NCI-H1436 treated with DMSO at 0.1 percent for 48 hours (cell line): ENCODE measurements at places on chromosomes 16 and 17.

- no peak for DNase-seq
Observed at GRCh38 chr17:45276031-45276430, 14.1 kb upstream of the SPATA32 start.

- DNase-seq: no peak
Observed at GRCh38 chr17:69018687-69019086, 42.0 kb downstream of the ABCA9 start.

DNA sequence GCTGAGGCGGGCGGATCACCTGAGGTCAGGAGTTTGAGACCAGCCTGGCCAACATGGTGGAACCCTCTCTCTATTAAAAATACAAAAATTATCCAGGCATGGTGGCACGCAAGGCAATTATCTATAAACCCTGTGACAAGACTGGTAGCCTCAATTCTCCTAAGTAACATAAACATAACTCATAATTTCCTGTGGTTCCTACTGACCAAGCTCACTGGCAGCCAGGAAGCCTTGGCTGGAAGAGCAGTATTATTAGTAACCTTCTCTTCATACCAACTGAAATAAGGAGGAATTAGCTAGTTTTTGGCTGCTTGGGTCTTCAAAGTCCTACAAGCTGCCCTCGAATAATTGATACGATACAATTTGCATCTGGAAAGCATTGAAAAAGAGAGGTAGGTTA, 31.6 kb upstream of the LRRC37A3 start:
- no peak for DNase-seq

- DNase-seq: no peak
Observed at GRCh38 chr16:5903153-5903552, 805.6 kb upstream of the EEF2KMT start.

DNA sequence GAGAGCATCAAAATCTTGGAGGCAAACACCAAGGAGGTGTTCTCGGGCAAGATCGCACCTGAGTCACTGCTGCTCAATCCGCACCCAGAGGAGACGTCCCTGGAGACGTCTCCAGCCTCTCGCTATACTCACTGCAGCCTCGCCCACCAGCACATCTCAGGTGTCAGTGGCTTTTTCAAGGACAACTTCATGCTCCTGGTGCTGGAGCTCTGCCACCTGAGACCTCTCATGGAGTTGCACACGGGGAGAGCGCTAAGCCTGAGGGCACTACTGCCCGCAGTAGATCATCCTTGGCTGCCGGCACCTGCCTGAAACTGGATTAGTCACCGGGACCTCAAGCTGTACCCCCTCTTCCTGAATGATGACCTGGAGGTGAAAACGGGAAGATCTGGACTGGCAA, 2.6 kb upstream of the MBTPS1 start:
- no peak for DNase-seq

DNA sequence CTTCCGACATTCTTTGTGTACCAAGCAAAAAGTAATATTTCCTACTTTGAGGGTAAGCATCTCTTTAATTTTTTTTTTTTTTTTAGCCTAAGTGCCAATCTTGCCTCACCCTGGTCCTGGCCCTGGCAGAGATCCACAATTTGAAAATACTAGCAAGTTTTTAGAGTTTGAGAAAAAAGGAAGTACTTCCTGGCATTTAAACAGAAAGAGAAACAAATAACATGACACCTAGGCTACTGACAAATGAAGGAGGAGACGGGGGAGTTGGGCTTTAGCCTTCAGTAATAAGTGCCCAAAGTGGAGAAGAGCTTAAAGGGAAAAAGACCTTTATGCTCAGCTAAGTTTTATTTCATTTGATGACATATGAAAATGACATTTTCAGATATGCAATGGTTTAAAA, 92.8 kb downstream of the HS3ST3A1 start:
- no peak for DNase-seq

GRCh38 chr16:12771341-12771798, 32.3 kb downstream of the CPPED1 start:
- DNase-seq: no peak

DNA sequence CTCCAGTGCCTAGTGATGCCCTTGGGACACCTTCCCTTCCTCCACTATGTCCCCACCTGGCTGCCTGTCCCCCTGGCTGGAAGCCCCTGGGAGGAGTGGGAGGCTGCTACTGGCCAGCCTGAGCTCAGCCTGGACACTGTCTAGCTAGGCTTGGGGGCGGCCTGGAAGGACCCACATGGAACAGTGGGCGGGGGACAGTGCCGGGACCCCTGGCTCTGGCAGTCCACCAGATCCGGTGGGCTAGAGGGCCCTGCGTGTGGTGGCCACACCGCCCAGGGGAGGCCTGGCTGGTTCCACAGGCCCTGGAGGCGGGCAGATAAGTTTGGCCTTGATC, 388.0 kb upstream of the TNRC6C start:
- DNase-seq: no peak

DNA sequence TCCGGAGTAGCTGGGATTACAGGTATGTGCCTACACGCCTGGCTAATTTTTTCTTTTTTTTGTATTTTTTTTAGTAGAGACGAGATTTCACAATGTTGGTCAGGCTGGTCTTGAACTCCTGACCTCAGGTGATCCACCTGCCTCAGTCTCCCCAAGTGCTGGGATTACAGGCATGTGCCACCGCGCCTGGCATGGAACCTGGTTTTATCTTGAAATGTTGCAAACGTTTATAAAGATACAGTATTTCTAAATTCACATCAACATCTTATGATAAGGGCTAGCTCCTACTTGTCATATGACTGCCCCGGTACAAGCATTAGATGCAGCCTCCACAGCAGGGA, 1.5 kb upstream of the IST1 start:
- DNase-seq: no peak

DNA sequence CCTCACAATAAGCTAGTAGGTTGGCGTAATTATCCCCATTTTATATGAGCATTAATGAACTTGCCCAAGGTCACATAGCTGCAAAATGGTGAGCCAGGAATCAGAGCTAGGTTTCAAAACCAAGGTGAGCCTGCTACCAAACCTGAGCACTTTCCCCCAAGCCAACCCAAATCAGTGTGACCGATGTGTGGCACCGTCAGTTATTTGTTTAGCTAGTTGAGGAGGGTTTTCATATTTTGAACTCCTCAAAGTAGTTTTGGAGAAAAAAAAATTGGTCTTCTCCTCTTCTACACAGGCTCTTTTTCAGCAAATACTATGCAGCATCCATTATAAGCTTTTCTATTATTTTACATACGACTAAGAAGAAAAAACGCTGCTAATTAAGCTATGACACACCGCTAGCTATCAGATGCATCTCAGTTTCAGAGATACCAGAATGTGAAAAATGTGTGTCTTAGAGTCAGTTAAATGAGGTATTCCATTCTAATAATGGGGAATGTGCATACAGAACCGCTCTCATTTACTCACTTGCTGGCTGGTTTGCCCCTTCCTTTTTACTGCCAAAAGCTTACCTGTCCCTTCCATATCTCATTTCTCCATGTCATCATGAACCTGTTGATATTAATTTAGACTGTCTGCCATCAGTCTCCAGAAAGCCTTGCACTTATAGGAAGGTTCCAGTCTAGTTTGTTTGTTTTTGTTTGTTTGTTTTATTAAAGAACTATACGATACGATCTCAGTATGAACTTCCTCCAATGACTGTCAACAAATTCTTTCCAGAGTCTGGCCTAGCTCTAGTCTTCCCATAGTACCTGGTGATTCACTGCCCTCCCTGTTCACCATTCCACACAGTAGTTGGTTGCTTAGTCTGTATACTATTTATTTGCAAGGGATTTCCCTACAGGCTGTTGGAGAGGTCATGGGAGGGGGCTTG, 2.2 kb upstream of the TBX4 start:
- DNase-seq: no peak

- DNase-seq: no peak
Observed at GRCh38 chr16:68644715-68645493, at the start of gene CDH3. Gene CDH3 (plus strand): TSS chr16:68645310. CDS start chr16:68645380, 70 bp downstream.

- no peak for DNase-seq
Observed at GRCh38 chr17:48633266-48633677, 7.1 kb upstream of the HOXB9 start.

- DNase-seq: no peak
Observed at GRCh38 chr16:14105760-14106375, 34.7 kb downstream of the MRTFB start.

- no peak for DNase-seq
Observed at GRCh38 chr16:668519-669171, 713 bp downstream of the RHOT2 start.

DNA sequence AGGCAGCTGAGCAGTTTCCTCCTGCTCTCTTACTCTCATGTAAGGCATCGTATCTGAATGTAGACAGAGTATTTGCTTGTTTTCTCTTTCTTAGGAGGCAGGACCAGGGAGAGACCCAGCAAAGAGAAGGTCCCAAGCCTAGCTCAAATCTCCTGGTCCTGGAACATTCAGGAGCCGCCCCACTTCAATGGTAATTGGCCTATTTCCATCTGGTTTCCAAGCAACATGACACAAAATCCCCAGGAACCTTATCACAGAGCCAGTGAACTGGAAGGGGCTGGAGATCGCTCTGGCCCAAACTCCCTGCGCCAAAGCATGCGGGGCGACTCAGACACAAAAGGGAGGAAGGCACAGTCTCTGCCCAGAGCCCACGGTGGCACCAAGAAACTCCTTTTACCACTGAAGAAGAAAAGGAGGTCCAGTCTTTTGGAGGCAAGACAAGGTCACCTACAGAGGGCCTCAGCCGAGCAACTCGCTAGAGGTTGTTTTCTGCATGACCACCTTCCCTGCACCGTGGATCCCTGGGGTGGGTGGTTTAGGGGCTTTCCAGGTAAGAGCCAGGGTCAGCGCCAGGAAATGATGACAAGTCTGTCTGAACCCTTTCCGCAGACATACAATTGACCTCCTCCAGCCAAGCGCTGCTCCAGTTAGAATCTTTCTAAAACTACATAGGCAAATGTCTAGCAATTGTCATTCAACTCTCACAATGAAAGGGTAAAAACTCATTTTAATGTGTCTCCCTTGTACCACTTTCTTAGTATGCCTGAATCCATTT, 394.7 kb downstream of the SOX9 start:
- DNase-seq: peak; percentile 46

GRCh38 chr16:3157229-3158025, 22.6 kb downstream of the ZNF213 start:
- peak; percentile 51 for DNase-seq

GRCh38 chr16:87995644-87996043, 44.4 kb downstream of the BANP start:
- no peak for DNase-seq

GRCh38 chr16:68234188-68235107, 1.5 kb downstream of the ESRP2 start:
- DNase-seq: no peak

- no peak for DNase-seq
Observed at GRCh38 chr17:73023759-73024158, 68.7 kb downstream of the SLC39A11 start.

GRCh38 chr16:73147958-73148357, 100.0 kb upstream of the ZFHX3 start:
- DNase-seq: no peak

- DNase-seq: no peak
Observed at GRCh38 chr17:6138761-6139446, 68.7 kb downstream of the WSCD1 start.

DNA sequence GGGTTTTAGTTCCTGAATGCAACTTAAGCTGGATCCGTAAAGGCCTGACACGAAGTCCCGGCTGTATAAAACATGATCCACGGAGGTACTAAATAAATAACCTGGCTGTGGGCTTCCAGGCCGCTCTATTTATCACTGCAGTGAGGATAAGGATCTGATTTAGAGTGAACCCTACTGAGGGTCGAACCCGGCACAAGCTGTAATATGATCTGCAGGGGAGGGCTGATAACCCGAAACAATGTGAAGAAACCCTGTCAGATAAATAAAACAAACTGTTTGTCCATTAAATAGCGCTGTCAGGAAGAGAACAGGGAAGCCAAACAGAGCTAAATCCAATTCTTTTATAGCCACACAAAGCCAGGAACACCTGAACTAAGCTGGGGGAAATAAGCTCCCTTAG, 375.6 kb upstream of the SALL1 start:
- DNase-seq: no peak

GRCh38 chr17:33057564-33057963, 65.9 kb downstream of the SPACA3 start:
- DNase-seq: no peak

DNA sequence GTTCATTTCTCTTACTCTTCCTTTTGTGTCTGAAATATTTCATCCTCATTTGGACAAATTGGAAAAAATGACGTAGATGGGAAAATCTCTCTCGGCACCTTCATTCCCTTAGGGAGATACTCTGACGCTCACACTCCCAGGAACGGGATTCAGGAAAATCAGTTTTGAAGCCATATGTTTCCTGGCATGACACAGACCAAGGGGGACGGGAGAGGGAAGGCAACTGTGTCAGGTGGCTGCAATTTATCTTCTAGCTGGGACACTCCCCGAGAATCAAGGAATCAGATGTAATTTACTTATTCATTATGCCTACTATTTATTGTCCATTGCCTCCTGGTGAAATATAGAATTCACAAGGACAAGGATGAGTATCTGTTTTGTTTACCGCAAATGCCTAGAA, 65.5 kb downstream of the IRX5 start:
- no peak for DNase-seq

GRCh38 chr17:38598536-38598935, 7.2 kb downstream of the SRCIN1 start:
- DNase-seq: peak; percentile 80

- DNase-seq: no peak
Observed at GRCh38 chr16:65751622-65752521, 614.6 kb upstream of the CDH5 start.

DNA sequence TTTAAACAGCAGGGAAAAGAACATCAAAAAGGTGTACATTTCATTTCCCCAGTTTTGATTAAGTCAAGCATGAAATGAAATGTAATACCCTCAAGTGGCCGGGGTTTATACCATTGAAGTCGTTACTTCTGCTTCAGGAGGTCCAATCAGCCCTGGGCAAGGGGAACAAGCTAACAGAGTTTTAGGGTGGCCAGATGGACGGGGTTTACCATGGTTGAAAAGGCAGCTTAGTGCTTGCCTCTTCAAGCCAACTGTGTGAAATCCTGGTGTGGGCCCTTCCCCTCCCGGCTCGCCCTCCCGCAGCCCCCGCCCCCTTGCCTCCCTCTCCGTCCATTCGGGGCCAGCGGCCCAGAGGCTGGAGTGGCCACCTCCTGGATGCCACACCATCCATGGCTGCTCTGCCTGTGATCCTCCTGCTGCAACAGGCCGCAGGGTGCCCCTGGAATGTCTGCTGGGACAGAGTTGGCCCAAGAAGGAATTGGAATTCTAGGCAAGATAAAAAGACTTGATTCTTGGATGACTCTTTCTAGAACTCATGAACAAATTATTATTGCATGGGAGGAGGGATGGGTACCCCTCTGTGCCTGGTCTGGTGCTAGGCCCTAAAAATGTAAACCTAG, 296.2 kb upstream of the IRX3 start:
- no peak for DNase-seq
